Fibroblast of skin of left quadriceps (primary cell): ENCODE measurements at places on chromosomes 6 and 20.
A peak's percentile ranks its signal among the peaks of the same experiment; 100 is the strongest.

GRCh38 chr6:31385041-31385440 is 18.4 kb upstream of the MICA start:
- no peak for DNase-seq

- peak; percentile 2 for DNase-seq
Observed at GRCh38 chr6:34115403-34115795, 30.5 kb downstream of the GRM4 start.

GRCh38 chr20:22579711-22580697 is 4.4 kb downstream of the FOXA2 start:
- DNase-seq, result no peak

- DNase-seq, result no peak
Observed at GRCh38 chr20:62367633-62368391, 700 bp upstream of the LAMA5 start.

GRCh38 chr20:208942-209566 is 18.0 kb upstream of the DEFB129 start:
- peak; percentile 32 for DNase-seq

- DNase-seq, result peak; percentile 23
Observed at GRCh38 chr20:35111141-35111888, 18.7 kb upstream of the TRPC4AP start.

- no peak for DNase-seq
Observed at GRCh38 chr6:163719028-163719742, 304.7 kb downstream of the QKI start.

GRCh38 chr20:7742479-7742878 is 197.8 kb downstream of the HAO1 start:
- DNase-seq, result peak; percentile 15

DNA sequence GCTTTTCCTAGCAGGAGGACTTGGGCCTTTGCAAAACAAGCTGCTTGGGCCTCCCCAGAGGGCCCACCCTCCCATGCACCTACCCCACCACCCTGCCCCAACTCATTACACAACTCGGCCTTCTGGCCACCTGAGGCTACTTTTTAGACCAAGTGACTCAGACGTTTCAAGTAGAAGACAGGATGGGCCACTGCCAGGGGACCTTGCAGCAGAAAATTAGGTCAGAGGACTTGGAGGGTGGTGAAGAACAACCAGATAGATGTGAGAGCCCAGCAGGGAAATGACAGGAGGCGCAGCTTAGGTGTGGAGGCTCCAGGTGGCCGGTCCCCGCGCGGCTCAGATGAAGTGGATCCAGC is 1.4 kb downstream of the PPP1R3D start:
- no peak for DNase-seq
